ENCODE measurements at places on chromosomes 1 and 21.

- no peak for DNase-seq
Measured at GRCh38 chr1:111818081-111818480, 62.4 kb downstream of the DDX20 start.

DNA sequence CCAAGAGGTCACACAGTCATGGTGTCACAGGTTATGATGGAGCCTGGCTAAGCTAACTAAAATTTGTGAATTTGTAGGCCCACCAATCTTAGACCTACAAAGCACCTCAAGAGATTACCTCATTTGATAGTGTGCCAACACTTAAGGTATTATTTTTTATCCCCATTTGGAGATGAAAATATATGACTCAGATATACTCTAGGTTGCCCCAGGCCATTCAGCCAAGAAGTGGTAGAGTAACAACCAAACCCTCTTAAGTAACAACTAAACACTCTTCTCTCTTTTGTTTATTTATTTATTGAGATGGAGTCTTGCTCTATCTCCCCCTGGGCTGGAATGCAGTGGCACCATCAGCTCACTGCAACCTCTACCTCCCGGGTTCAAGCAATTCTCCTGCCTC lies 14.3 kb downstream of the NPL start:
- no peak for DNase-seq

DNA sequence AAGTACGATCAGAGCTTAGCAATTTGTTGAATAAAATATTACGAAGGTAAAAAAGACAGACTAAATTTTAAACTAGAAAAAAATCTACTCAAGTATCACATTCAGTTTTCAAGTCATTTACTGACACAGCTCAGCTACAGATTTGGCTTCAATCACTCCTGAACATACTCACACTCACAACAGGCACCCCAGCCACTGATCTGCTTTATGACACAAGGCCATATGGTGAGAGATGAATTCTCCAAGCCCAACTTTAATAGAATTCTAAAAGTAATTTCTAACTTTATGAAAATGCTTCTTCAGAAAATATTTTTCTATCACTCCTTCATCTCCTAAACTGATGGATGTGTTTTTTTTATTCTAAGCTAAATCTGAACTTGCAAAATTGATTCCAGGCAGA lies 337.1 kb downstream of the HHIPL2 start:
- no peak for DNase-seq

DNA sequence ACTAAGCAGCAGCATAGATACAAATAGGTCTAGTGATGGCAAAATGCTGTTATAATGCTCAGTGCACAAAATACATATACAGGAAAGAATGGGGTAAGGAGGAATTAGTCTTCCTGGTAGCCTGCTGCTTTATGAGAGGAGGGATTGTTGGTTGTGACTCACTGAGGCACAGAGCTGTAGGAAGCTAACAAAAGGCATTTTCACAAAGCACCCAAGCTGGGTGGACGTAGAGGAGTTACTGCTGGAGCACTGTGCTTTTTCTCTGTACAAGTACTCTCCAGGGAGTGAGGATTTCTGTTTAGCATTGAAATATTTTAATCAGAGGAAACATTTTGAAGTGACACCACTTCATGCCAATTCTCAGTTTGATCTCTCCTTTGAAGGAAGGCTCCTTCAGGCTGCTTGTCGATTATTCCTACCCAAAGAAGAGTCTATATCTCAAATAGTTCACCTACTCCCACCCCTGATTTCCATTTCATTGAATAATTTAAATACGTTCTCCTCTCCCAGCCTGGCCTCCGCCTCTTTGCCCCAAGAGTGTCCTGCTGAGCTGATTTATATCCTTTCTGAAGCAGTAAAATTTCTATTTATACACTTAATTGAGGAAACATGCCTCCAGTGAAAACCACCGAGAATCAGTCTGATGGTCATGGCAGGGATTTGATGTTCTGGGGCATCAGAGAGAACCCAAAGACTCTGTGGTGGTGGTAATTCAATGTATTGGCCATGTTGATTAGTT lies 271.9 kb downstream of the HHAT start:
- DNase-seq = no peak

DNA sequence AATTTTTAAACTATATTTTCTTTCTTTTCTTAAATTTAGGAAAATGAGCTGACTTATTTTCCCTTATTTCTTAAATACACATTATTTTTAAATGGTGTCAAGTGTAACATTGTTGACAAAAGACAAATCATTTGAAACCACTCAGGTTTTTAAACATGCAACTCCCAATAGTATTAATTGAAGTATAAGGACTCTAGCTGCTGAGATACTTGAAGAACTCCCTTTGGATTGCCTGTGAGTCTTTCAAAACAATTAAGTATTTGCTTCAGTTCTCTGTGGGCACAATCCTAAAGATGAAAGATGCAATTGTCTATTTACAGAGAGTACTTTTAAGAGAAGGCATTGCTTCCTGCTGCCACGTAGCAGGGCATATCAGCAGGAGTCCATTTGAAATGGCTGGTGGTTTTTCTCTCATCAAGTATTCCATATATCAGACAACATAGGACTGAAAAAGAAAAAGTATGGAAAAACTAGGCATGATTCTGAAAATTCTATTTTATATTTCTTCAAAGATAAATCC lies 373.4 kb downstream of the NEGR1 start:
- DNase-seq = no peak
